NAMALWA (cell line): ENCODE measurements at places on chromosomes 3 and 15.

DNA sequence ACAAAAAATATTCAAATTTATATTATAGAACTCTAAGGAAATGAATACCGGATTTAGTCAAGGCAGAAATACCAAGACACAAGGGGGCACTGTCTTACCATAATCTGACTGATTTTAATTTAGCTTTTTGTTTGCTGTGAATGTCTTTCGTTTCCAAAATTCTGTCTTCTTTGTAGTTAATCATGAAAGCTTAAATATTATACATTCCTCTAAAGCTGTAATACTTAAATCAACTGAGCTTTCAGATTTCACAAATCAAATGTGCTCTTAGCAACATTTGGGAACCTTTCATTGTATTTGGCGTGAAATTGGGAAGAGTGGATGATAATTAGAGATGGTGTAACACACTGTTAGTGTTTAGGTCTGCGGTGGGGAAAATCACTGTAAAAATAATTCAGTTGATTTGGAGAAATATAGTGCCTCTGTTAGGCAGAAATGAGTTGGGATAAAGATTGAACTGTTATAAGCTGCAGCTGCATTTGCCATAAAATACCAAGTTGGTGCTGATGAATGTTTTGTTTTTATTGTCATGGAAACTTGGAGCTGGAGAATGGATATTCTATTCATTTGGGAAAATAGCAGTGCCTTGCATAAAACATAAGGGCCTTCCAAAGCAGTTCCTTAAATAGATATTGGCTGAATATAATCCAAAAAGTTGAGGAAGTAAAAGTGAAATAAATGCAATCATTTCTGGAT lies 228.2 kb downstream of the TCF12 start:
- peak; percentile 73 for DNase-seq

DNA sequence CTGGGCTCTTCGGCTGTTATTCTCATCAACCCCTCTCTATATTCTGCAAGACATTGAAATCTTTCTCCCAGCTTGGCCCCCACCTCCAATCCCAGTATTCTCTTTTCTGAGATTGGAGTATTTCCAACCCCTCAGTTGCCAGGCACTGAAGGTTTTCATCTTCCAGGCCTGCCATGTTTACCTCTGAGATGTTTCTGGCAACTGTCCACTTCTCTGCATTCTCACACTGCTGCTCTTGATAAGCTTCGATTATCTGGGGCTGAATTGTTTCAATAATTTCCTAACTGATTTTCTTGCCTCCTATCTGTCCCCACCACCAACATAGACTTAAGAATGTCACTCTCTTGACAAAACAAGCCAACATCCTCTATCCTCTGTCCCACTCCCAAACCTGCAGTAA lies 1.4 kb upstream of the GPR156 start:
- DNase-seq: no peak

DNA sequence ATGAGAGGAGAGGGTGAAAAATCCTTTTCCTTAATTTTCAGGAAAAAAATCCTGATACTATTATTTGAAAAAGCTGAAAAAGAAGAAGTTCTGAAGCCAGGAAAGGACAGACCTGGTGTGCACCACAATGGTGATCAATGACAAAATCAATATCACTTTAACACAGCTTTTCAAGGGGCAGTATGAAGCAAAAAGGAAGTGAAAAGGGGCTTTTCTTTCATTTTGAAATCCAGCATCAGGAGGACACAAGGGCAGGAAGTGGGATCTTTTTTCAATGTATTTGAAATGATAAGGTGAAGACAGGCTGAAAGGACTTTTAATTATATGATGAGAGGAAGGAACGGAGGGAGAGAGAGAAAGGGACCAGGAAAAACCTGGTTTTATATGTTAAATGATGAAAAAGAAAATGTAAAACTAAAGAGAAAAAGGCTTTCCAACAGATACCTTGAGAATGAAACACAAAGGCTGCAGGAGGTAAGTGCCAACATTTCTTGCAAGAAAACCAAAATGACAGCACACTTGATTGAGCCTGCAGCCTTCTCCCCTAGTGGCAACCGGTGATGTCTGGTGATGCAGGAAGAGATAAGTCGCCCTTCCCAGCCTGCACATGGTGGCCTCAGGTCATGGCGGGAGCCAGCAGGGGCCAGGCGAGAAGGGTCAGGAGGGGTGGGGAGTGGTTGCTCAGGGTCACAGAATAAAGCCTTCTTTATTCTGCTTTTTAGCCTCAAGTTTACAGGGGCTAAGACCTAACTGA lies 236.7 kb upstream of the WNT5A start:
- peak; percentile 45 for DNase-seq

DNA sequence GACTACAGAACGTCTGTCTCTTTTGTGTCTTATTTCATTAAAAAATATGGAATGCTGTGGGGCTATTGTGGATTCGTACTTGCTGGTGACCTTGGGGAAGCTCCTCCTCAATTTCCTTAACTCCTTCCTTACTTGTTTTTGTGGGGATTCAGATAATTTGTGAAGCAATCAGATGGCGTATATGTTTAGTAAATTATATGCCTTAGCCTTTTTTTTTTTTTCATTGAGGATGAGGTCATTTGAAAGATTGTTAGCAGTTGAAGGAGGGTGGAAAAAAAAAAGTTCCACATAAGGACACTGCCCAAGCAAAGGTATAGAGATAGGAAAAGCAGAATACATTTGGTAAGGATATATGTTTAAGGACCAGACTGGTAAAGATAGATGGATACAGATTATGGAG lies 3.3 kb downstream of the RNF13 start:
- DNase-seq: no peak

DNA sequence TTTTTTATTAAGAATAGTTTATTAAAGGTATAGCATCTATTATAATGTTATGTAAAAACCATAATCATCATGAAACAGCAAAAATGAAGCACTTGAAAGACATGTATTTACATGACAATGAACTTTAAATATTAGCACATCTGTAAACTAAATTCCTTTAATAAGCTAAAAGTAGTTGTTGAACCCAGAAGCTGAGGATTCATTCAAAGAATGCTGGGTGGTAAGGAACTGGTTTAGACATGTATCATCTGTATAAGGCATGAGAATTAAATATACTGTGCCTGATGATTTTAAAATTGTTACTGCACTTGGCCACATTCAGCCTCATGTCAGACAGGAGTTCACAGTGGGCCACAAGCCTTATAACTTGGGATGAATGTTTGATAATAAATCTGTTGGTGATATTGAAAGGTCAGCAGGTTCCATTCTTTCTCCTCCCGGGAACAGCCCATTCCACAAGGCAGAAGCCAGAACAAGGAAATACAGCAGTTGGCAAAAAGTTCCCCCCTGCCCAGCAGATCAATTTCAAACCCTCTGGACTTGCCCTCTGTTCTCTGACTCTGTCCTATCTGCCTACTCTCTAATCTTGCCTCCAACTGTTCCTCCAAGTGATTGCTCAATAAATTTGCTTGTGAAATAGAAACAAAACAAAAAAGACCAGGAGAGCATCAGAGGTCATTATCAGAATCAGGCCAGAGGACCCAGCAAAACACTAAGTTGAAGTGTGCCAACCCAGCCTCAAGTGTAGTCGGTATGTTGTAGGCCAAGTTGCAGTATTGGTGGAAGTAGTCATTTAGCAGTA lies 49.8 kb upstream of the TEX264 start:
- DNase-seq: no peak
